Stimulated activated CD4-positive, alpha-beta T cell treated with anti-CD3 and anti-CD28 coated beads, Interleukin-12 subunit alpha, Interleukin-12 subunit beta, amount 100 ng/mL, for 4 hours (primary cell): ENCODE measurements at places on chromosomes 2 and 18.
A peak's percentile ranks its signal among the peaks of the same experiment; 100 is the strongest.

- DNase-seq = peak; percentile 23
Observed at GRCh38 chr2:74876081-74876886, 42.4 kb downstream of the HK2 start.

- DNase-seq = no peak
Observed at GRCh38 chr2:197372592-197372991, 62.0 kb upstream of the ANKRD44 start.

- DNase-seq = peak; percentile 53
Observed at GRCh38 chr2:172095146-172095904, 7.4 kb downstream of the DLX2 start.

- DNase-seq = no peak
Observed at GRCh38 chr2:3465844-3466481, 53.4 kb downstream of the ADI1 start.

DNA sequence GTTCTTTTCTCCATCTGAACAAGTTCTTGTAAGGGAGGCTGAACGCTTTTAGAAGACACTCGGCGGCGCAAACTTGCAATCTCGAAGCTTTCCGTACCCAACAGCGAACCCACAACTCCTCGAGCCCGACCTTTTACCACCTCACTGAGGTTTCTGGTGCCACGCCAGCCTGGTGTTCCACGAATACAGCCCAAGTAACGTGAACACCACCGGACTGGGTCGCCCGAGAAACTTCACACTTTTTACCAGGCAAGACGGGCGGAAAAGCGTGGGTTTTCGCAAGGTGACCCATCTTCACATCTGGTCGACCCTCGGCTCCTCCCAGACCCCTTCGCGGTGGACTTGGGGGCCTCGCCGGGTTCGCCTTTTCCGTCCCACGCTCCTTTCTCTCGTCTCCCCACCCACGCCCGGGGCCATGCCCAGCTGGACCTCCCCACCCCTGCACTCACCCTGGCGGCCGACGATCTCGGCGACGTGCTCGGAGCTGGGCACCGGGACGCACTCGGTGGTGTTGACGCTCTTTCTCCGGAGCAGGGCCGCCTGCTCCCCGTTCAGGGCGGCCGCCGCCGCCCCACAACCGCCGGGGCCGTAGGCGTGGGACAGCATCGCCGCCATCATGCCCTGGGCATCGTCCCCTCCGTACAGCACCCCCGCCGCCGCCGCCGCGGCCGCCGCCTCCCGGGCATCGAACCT, 1.2 kb downstream of the MEX3C start:
- DNase-seq = peak; percentile 46

DNA sequence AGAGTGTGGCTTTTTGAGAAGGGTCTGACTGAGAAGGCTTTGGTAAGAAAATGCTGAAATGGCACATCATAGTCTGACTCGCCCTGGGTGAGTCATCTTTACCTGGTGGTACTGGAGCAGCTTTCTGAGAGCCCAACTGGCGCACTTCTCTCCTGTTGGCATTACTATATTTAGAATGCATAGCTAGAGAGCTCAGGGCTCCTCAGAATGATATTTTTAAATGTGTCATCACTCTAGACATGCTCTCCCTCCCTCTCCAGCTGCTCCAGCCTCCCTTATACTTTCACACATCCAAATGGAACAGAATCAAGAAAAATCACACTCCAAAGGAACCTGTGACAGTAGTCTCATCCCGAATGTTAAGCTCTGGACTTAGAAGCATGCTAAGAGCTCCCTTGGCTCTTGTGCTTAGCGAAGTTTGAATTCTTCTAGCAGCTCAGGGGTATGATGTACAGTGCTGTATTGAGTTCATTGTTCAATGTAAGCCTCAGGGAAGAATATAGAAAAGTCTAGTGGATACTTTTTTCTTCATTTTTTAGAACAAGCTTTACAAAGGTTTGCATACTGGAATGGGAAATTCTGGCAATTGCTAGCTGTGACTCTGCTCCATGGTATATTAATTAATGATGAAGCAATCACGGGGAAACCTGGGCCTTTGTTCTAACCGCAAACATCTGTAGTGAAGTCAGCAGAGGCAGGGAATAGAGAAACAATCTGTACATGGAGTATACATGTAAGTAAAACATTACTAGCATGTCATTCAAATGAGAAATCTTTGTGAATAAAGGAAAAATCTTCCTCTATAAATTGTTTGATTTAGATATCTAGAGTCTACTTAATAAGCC, 751.2 kb upstream of the NRXN1 start:
- no peak for DNase-seq

- no peak for DNase-seq
Observed at GRCh38 chr2:7634409-7634808, 717.2 kb downstream of the RNF144A start.

GRCh38 chr18:80159713-80160636, 50.9 kb downstream of the ADNP2 start:
- peak; percentile 26 for DNase-seq
